ENCODE measurements at places on chromosomes 6 and 20. TPM values are rescaled to one million over a fixed set of nuclear protein-coding genes. Genes with fewer than 3 reads are reported as not detected.

- no peak for DNase-seq
Observed at GRCh38 chr20:1265916-1266166, 253 bp upstream of the SNPH start.

Gene FITM2
- total RNA-seq = 7.9 TPM

Gene BTBD3
- 31.3 TPM for total RNA-seq

DNA sequence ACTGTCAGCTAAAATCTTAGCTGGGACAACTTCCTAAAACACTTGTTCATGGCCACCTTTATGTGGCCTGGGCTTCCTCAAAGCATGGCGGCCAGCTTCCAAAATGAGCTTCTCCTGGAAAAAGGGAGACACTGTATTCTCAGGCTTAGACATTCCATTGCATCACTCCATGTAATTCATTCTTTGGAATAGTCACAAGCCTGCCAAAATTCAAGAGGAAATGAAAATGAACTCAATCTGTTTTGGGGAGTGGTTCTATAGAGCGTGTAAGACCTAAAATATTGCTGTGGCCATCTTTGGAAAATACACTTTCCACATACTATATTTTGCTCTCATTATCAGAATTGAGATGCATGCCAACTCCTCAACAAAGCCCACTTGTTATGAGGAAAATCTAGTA, 687.0 kb downstream of the KIF16B start:
- no peak for DNase-seq

- DNase-seq = no peak
Observed at GRCh38 chr20:47606414-47606982, 104.8 kb downstream of the NCOA3 start.

- DNase-seq = no peak
Observed at GRCh38 chr6:122623279-122623678, 13.1 kb downstream of the PKIB start.

- no peak for DNase-seq
Observed at GRCh38 chr20:17708675-17709360, 9.1 kb downstream of the BANF2 start.

- no peak for DNase-seq
Observed at GRCh38 chr6:87161299-87161698, 5.9 kb downstream of the ZNF292 start.

GRCh38 chr6:53581856-53582255, 37.0 kb upstream of the GCLC start:
- DNase-seq = no peak

Gene ASIP
- total RNA-seq = not detected

- DNase-seq = no peak
Observed at GRCh38 chr6:129264480-129265045, 381.6 kb downstream of the LAMA2 start.

DNA sequence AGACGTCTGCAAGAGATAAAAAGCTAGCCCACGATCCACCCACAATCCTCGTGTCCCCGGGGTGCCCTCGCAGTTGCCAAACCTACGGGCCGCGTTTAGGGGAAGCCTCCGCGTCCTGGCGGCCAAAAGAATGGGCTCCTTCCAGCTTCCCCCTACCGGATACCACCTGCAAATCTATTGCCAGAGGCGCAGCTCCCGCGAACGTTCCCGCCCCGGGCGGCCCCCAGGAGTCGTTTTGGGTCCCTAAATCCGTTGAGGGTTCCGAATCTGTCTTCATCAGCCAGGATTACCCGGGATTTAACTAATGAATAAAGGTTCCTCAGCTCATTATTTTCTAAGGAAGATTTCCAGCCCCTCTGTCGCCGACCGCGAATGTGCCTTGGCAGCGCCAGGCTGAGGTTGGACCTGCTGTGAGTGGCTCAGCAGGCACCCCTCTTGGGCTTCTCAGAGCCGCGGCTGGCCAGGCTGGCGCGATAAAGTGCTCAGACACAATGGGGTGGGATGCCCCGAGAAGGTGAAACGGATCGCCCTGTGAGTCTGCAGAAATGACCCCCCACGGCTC, 2.8 kb upstream of the VSX1 start:
- no peak for DNase-seq

- no peak for DNase-seq
Observed at GRCh38 chr20:3766422-3767109, 987 bp downstream of the ADISSP start.

DNA sequence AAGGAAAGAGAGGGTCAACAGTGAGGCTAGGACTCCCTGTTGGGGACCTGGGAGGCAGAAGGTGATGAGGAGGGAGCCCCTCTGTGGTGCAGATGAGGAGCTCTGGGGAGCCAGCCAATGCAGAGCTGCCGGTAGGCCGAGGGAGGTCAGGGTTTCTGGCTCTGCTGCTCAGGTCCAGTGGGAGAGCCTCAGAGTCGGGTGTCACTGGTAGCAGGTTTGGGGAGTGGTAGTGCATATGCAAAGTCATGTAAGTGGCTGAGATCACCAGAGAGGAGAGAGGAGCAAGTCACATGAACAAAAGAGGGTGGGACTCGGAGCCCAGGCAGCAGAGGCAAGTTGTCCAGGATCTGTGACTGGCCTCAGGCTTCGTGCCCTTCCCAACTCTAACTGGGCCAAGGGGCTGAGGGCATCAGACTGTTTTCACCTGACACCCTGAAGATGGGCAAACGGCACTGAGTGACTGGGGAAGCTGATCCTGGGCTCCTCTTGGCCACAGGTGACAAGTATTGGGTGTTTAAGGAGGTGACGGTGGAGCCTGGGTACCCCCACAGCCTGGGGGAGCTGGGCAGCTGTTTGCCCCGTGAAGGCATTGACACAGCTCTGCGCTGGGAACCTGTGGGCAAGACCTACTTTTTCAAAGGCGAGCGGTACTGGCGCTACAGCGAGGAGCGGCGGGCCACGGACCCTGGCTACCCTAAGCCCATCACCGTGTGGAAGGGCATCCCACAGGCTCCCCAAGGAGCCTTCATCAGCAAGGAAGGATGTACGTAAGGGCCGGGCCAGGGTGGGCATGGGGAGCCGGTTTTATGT, 6.6 kb downstream of the MMP24OS start:
- no peak for DNase-seq

DNA sequence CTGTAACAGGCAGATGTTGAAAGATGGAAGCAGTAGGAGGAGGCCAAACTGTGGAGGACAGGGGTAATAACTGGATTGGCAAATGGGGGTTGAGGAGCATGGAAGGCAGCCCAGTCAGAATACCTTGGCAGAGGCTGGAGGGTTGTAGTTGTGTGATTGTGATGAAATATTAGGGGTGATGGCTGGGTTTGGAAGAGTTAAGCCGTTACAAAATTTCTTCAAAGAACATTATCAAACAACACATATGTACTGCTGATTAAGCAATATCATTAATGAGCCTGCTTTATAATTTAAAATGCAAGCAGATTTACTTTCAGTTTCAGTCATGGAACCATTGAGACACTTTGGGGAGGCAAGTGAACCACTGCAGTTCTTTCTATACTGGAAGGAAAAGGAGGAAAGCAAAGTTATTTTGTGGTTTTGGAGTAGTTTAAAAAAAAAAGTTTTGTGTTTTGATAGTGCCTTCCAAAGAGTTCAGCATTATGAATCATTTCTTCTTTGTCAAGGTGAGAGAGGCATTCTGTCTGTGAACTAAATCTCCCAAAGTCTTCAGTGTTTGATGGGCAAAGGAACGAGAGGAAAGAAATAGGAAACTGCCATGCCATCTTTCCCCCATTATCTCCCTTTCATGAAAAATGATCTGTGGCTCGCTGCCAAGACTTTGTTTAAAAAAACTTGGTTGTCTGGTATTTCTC, 20.7 kb downstream of the FOXO3 start:
- peak; percentile 77 for DNase-seq

Gene PNPLA1
- not detected for total RNA-seq

DNA sequence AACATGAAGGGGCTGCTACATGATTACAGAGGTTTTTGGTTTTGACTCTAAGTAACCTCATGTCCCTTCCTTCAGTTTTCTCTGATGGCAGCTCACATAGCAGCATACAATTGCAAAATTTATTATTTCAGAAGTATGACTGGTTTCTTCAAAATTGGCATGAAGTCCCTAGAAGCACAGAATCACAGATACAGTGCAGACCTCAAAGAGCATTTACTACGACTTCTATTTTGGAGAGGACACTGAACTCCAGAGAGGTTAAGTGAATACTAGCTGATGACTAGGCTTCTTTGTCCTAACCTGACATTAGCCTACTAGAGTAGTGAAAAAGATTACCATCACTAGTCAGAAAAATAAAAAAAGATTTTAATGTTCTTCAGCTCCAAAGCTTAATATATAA, 664.3 kb downstream of the RFPL4B start:
- DNase-seq = no peak

DNA sequence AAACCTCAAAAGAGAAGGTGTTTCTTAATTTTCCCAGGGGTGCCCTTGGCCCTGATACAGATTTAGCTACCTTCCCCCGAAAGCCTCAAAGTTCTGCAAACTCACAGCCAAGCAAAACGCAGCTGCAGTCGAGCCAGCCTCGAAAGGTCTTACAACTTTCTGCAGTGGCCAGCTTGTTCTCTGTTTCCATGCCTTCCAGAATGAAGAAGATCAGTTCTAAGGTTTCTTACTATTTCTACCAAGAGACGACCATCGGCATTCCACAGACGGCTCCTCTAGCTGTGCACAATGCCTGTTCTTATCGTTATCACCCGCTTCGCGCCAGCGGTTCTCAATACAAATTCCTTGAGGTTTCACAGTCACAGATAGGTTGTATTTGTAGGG, 28.5 kb upstream of the CCR6 start:
- no peak for DNase-seq

Gene OR12D3
- total RNA-seq = not detected

DNA sequence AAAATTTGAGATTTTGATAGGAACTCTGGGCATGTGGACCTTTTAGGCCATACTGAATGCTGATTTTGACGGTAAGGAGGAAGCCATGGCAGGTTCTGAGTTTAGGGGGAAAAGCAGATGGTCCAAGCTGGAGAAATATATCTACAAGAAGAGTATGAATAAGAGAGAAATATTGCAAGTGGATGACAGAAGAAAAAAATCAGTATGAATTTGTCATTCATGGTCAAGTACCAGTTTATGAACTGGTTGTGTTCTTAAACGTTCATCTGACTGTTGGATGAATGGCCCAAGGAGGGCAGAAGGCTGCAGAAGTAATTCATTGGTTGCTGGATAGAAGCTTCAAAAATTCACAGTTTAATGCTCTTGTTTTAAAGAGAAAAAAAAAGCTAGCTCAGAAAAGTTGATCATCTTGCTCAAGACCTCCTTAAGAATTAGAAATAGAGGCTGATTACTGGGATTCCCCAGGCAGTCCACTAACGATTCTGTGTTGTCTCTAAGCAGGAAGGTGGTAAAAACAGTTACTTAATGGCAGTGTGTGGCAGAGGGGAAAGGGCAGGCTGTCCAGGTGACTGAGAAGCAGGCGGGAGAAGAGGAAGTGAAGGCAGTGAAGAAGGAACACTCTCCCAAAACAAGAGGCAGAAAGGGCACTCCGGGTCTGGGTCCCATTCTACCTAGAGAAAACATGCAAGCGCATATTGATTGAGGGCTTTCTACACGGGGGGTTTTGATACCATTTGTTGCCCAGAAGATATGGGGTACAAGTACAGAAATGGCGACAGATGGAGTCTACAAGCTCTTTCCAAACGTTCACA, 2.0 kb upstream of the DUSP22 start:
- DNase-seq = no peak

DNA sequence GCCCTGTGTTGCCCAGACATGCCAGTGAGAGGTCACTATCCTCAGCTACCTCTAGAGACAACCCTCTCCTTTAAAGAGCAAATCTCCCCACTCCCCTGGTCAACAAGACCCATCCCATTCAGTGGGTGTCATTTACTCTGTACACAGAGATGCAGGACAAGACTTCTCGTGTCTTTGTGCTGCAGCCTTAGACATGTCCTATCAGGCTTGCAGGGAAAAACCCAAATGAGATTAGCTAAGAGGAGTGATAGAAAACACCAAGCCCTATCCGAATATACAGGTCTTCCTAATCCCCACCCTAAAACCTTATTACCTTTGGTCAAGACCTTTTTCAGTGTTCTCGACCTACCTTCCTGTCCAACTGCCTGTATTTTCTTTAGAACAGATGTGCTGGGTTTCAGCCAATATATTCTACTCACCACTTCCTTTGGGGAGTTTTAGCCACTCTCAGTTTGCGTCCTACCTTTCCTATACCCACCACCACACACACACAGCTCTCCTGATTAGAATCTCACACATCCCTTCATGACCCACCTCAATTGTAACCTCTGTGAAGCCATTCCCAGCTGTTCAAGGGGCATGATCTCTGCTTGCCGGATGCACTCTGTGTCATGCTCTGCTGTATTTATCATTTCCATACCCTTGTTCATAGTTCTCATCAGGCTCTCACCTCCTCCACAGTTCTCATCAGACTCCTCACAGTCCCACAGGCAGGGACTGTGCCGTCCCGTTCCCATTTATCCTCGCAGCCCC, 39.7 kb downstream of the TRAM2 start:
- DNase-seq = peak; percentile 77

Gene AHI1
- 13.2 TPM for total RNA-seq

Gene RNF217
- total RNA-seq = 50.9 TPM

- DNase-seq = no peak
Observed at GRCh38 chr6:2615251-2615650, 135.5 kb downstream of the MYLK4 start.

Gene SRSF12
- 3.8 TPM for total RNA-seq

Gene ARFGEF3
- 7.3 TPM for total RNA-seq

- peak; percentile 76 for DNase-seq
Observed at GRCh38 chr6:125957845-125958244, 1.3 kb downstream of the HINT3 start.

DNA sequence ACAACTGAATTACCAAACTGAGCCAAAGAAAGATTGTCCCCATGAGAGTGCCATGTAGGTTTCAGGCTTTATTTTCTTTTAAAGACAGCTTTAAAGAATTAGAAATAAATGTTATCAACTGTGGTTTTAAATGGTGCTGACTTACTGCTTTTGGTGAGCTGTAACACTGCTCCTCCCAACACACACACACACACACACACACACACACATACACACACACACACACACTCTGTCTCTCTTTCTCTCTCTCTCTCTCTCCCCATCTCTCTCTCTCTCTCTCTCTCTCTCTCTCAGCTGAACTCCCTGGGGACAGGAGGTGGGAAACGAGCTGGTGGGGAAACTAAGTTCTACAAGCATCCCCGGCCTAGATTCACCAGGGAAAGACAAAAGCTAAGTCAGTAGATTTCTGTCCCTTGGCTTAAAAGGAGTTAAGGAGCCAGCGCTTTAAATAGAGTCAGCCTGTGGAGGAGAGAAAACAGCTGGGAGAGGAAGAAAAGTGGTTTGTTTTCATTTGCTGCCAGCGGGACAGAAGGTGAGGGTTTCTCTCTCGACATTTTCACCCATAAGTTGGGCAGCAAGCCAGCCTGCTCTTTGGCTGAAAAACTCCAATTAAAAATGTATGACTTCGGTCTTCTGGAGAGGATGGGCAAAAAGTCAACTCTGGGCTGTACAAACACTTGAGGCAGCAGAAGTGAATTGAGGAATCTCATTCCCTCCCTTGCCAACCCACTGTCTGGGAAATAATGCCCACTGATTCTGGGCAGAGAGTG, 27.4 kb downstream of the CBLN4 start:
- no peak for DNase-seq

- DNase-seq = peak; percentile 95
Observed at GRCh38 chr6:14732844-14733757, 512.8 kb upstream of the JARID2 start.

GRCh38 chr6:44342489-44342888, at the start of gene SPATS1:
TSS of gene SPATS1 (plus strand) at chr6:44342650. CDS start at chr6:44343096, 446 bp downstream.
- DNase-seq = no peak
